WTC11 (cell line): ENCODE measurements at places on chromosomes 13 and 19. TPM values are rescaled to one million over a fixed set of nuclear protein-coding genes. Genes with fewer than 3 reads are reported as not detected.
A peak's percentile ranks its signal among the peaks of the same experiment; 100 is the strongest.

DNA sequence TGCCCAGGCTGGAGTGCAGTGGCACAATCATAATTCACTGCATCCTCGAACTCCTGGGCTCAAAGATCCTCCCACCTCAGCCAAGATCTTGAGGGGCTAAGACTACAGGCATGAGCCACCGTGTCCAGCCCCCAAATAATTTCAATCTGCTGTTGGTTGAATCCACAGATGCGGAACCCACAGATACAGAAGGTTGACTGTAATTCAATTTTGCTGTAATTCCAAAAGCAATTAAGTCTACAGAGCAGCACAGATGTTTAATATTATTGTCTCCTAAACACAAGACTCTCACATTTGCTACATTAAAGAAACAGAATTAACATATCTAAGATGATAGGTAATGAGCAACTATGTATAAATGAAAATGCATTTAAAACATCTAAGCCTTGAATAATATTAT, 75.6 kb downstream of the MIPEP start:
- no peak for DNase-seq

- DNase-seq = no peak
These were observed 186.2 kb downstream of the RGCC start for GRCh38 chr13:41643507-41643906.

- no peak for DNase-seq
These were observed 8.8 kb downstream of the C3 start for GRCh38 chr19:6711605-6712004.

GRCh38 chr13:80955501-80955900, 614.6 kb upstream of the SPRY2 start:
- no peak for DNase-seq

OVOL3 gene
- total RNA-seq = not detected in 3 replicates

FRY gene
- total RNA-seq = 4.3 to 5.3 TPM (median 4.8 TPM) in 3 replicates

GRCh38 chr13:79512950-79513349, 32.0 kb downstream of the NDFIP2 start:
- no peak for DNase-seq

GRCh38 chr19:55253842-55254624, 4.8 kb downstream of the PPP6R1 start:
- no peak for DNase-seq

ELL gene
- total RNA-seq = 11.6 to 17.3 TPM (median 13.1 TPM) in 3 replicates

DNA sequence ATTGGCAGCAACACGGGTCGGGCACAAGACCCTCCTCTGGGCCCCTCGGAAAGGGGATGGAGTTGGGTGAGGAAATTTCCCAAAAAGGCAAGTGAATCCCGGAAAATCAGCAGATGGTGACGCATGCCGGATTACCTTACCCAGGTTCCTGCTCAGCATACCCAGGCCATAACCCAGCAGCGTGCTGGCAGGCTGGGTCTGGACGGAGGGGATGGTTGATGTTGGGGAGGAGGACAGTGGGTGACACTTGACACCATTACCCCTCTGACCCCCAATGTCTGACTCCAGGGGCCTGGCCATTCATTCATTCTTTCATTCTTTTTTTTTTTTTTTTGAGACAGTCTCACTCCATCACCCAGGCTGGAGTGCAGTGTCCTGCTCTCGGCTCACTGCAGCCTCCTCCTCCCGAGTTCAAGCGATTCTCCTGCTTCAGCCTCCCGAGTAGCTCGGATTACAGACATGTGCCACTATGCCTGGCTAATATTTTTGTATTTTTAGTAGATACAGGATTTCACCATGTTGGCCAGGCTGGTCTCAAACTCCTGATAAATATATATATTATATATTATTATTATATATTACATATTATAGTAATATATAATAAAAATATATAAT, 799 bp downstream of the PVR start:
- peak; percentile 50 for DNase-seq

RNF225 gene
- total RNA-seq = 1.1 to 1.8 TPM (median 1.5 TPM) in 3 replicates

DNA sequence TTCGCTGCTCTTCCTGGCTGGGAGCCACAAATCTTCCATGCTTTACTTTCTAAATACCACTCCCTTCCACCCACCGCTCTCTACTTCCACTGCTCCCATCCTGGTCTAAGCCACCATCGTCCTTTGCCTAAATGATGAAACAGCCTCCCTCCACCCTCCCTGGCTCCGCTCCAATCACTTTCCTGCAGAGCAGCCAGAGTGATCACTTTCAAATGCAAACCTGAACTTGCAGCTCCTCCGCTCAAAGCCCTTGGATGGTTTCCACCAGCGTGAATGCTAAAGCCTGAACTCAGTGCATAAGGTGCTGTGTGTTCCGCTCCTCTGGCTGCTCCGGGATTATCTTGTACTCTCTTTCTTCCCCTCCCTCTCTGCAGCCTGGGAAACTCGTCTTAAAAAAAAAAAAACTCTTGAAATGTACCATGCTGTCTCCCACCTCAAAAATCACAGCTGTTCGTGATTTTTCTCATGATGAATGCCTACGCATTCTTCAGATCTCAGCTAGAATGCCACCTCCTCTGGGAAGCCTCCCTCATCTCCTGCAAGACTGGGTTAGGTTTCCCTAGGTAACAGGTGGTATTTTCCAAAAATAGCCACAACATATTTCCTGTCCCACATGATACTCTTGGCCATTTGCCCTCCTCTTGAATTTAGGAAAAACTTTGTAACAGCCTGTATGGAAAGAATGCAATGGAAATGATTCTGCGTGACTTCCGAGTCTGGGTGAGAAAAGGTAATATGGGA, 3.7 kb upstream of the SIN3B start:
- peak; percentile 59 for DNase-seq

- peak; percentile 65 for DNase-seq
These were observed 485 bp upstream of the ZNF845 start for GRCh38 chr19:53333066-53333462.

ZNF541 gene
- total RNA-seq = 0.07 to 0.09 TPM (median 0.09 TPM) in 3 replicates

- DNase-seq = peak; percentile 89
These were observed at the start of gene WDR87 for GRCh38 chr19:37905946-37906868. WDR87 (minus strand) TSS chr19:37906594; CDS start chr19:37898239, 8,355 bp downstream.

DNA sequence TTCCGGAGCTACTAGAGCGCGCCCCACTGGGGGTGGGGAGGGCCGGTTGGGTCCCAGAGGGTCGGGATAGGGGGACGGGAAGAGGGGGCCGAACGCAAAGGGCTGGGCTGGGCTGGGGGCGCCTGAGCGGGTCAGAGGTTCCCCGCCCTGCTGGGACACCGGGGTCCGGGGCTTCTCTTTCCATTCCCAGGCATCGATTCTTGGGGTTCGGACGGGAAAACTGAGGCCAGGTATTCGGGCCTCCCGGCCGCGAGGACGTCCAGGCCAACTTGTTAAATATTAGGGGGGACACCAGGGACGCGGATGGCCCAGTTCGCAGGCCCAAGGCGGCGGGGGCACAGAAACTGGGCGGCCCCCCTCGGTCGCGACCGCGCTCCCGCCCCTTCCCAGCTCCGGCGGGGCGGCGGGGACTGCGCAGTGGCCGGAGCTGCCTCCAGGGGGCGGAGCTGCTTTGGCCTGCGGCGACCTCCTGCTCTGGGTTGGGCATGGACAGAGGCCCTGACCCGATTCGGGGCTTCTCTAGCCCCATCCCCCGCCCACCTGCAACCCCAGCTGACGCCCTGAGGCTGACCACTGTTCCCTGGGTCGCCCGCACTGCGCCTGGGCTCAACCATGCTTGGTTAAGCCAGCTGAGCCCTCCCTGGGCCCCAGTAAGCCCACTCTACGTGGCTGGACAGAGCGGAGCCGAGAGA, 1.2 kb upstream of the KLF16 start:
- DNase-seq = peak; percentile 87

DNA sequence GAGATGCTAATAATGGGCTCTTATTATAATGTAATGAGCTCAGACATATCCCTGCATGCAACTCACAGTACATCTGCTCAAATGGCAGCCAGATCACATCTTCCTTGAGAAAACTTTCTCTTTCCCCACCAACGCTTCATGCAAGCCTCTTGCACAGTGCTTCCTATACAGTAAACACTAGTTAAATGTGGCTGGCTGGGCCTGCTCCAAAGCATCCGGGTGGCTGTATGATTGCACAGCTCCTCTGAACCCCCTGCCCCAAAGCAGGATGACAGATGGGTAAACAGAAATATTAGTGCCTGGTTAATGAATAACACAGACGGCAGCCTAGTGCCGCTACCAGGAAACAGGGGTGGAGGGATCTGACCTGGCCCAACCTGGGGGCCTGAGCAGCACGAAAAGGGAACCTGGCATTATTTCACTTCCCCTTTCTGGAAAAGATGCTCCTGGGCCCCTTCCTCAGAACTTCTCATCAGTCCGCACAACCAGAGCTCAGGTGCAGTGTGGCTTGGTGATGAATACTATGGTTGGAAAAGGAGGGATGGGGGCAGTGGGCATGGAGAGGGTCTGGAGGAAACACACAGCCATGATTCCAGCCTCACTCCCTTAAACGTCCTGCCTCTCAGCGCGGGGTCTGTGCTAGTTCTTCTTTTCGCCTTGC, 10.8 kb downstream of the FFAR2 start:
- DNase-seq = no peak

MBD3L3 gene
- total RNA-seq = not detected in 3 replicates
